Sciatic nerve (tissue), 2 donors: ENCODE measurements at places on chromosomes 3 and 15. TPM values are rescaled to one million over a fixed set of nuclear protein-coding genes. Genes with fewer than 3 reads are reported as not detected.
A peak's percentile ranks its signal among the peaks of the same experiment; 100 is the strongest.

- no peak for DNase-seq
Observed at GRCh38 chr15:29682361-29682760, 139.9 kb downstream of the TJP1 start.

- no peak for DNase-seq
Observed at GRCh38 chr3:169575381-169575780, 88.1 kb downstream of the MECOM start.

CPEB1 gene
- 27.1 TPM for total RNA-seq

EDEM1 gene
- 29.6 TPM for total RNA-seq

DNA sequence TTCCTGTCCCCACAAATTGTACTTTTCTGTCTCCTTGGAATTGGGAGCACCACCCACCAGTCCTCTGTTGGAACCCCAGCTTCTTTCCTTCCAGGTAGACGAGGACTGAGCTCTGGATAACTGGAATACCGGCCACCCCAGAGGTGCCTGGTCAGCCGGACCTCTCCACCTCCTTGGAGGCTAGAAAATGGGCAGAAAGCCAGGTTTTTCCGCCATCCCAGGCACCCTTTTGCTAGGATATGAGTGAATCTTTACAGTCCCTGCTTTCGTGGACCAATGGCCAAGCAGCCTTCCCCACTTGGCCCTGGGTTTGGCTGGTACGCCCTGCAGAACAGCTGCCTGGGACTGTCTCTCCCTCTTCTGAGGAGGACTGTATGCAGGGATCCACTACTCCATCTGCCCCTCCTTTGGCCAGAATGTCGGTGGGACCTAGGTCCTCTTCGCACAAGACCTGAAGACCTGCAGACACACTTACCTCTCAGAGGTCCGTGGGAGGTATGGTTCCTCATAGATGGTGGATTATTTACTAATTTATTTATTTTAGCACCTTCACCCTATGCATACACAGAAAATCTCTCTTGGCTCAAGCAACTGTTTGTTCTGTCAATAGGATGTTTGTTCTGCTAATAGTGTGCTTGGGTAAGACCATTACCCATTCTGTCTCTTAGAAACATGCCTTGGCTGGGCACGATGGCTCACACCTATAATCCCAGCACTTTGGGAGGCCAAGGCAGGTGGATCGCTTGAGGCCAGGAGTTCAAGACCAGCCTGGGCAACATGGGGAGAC lies 8.6 kb upstream of the CHAC1 start:
- no peak for DNase-seq

DNA sequence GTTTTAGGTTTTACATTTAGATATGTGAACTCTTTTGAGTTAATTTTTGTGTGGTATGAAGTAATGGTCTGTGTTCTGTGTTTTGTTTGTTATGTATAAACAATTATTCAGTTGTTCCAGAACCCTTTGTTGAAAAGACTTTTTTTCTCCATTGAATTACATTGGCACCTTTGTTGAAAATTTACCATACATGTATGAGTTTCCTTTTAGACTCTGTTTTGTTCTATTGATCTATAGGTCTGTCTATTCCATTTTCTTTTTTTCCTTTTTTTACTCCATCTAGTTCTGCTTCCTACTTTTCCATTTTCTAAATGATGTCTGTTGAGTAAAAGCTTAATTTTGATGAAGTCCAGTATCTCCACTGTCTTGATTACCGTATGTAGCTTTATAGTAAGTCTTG lies 31.4 kb downstream of the ARIH2 start:
- no peak for DNase-seq

NOX5 gene
- total RNA-seq = 0.45 TPM

DNA sequence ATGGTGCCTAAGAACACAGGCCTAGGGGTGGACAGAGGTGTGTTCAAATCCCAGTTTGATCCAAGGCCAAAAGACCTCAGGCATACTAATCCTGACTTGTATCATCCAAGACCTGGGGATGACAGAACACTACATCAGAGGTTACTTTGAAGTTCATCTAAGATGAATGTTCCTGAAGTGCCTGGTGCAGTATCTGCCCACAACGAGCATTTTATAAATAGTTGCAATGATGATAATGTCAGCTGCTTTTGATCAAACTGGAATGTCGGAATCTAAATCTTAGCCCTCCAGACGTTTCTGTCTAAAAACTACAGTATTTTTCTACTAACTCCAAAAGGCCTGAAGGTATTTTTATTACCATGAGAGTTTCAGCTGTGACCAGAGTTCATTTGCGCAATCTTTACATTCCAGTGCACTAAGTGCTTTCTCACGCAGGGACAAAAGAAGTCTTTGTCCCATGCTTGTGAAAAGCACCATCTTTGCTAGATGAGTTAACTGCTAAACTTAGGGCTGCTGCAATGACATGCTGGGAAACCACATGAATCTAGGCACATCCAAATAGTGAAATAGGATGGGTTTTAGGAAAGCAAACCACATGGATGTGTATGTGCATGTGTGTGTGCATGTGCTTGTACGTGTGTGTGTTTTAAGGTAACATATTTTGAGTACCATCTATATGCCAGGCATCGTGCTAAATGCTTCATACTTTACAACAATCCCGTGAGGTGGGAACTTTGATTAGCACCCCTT lies 18.1 kb downstream of the ANXA2 start:
- no peak for DNase-seq

GRCh38 chr3:149662240-149662887 lies 4.5 kb upstream of the WWTR1 start:
- DNase-seq = no peak

GRCh38 chr3:65560133-65560532 lies 478.6 kb downstream of the MAGI1 start:
- DNase-seq = no peak

KIF23 gene
- 11.8 TPM for total RNA-seq

ACOX2 gene
- 31.0 TPM for total RNA-seq

GRCh38 chr15:56866803-56867202 lies 51.6 kb upstream of the TCF12 start:
- no peak for DNase-seq

DNA sequence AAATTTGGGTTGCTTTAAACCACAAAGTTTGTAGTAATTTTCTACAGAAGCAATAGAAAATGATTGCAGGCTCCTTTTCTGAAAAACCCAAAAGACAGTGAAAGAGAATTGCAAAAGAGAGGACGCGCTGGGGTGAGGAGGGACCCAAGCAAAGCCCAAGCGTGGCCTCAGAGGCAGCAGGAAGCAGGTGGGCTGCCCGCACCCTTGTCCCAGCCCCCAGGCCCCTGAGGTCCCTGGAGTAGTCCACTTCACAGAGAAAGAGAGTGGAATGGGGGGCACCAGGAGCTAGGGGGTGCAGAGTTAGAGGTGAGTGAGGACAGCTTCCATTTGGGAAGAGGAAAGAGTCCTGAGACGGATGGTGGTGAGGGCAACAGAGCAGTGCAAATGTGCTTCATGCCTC lies 11.6 kb downstream of the DNAJB8 start:
- DNase-seq = no peak

STRC gene
- total RNA-seq = 0.89 TPM

DNA sequence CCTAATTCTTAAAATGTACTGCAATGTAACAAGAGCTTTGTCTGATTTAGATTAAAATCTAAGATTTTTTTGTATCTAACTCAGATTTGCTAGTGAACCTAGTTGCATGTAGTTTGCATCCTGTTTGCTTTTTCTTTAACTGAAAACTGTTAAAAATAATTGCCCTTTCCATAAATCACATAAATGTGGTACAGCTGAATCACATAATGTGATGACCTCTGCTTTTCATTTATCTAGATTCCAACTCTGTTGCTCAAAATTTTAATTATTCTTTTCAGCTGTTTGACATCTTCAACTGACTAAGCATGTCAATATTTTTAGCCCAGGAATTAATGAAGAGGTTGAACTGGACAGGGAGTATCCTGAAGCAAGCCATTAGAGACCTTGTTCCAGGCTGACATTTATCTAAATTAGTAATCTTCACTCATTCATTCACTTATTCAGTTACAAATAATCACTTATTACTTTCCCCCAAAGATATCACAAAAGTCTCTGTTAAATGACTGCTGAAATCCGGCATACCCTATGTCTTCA lies 101.9 kb upstream of the PLXND1 start:
- DNase-seq = no peak

RTP3 gene
- not detected for total RNA-seq

- DNase-seq = no peak
Observed at GRCh38 chr3:98434412-98434811, 28.6 kb upstream of the OR5K1 start.

DNA sequence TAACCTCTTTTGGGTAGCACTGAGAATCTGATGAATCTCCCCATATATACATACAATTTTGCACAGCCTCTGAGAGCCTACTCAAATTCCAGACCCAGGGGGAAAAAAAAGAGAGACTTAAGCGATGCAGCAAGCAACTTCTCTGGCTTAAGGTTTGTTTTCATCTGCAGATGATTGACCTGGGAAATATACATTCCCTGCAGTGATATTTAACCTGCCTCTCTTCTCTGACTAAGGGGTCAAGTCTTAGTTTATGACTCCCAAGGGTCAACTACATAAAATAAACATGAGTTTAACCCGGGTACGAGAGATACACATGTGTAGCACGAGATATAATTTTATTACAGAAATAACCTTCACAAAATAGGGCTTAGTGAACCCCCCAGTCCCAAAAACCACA lies 737.8 kb downstream of the TUSC7 start:
- DNase-seq = no peak

DNA sequence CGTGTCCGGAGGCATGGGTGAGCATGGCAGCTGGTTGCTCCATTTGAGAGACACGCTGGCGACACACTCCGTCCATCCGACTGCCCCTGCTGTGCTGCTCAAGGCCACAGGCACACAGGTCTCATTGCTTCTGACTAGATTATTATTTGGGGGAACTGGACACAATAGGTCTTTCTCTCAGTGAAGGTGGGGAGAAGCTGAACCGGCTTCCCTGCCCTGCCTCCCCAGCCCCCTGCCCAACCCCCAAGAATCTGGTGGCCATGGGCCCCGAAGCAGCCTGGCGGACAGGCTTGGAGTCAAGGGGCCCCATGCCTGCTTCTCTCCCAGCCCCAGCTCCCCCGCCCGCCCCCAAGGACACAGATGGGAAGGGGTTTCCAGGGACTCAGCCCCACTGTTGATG lies 49.5 kb downstream of the PGPEP1L start:
- no peak for DNase-seq

- no peak for DNase-seq
Observed at GRCh38 chr3:141413801-141414689, 45.7 kb downstream of the ZBTB38 start.

GRCh38 chr15:43151688-43152087 lies 18.3 kb downstream of the TMEM62 start:
- no peak for DNase-seq

CLDN18 gene
- total RNA-seq = 0.09 TPM

DNA sequence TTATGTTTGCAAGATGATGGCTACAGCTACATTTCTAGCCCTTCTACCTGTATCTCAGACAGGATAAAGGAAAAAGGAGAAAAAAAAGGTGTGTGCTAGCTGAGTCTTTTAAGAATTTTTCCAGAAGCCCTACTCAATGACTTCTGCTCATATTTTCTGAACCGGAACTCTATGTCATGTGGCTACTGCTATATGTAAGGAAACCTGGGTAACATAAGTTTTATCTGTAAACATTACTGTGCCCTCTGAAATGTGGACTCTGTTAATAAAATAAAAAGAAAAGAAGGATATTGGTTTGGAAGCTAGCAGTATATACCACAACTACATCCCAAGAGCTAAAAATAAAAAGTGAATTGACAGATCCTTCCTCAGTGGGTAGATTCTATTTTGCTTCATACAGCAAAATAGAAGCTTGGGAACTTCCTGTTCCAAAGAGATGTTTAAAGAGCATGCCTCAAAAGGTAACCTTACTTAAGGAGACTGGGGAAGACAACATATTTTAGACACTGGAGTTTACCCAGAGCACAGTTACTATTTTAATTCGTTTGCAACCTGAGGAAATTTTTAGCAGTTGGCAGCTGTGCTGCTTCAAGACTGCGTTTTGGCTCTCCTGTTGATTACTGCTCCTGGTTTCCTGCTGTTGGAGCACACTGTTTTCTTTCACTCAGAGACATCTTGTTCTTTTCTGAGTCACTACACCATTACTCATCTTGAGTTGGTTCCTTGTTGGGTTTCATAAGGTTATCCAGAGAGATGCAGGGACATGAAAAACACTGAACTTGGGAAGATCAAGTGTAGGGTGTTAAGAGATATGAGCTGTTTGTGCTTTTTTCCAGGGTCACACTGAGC lies 280.7 kb downstream of the NFKBIZ start:
- DNase-seq = no peak

- no peak for DNase-seq
Observed at GRCh38 chr3:133271539-133271938, 128.3 kb upstream of the BFSP2 start.

CHST13 gene
- 0.89 TPM for total RNA-seq

DNA sequence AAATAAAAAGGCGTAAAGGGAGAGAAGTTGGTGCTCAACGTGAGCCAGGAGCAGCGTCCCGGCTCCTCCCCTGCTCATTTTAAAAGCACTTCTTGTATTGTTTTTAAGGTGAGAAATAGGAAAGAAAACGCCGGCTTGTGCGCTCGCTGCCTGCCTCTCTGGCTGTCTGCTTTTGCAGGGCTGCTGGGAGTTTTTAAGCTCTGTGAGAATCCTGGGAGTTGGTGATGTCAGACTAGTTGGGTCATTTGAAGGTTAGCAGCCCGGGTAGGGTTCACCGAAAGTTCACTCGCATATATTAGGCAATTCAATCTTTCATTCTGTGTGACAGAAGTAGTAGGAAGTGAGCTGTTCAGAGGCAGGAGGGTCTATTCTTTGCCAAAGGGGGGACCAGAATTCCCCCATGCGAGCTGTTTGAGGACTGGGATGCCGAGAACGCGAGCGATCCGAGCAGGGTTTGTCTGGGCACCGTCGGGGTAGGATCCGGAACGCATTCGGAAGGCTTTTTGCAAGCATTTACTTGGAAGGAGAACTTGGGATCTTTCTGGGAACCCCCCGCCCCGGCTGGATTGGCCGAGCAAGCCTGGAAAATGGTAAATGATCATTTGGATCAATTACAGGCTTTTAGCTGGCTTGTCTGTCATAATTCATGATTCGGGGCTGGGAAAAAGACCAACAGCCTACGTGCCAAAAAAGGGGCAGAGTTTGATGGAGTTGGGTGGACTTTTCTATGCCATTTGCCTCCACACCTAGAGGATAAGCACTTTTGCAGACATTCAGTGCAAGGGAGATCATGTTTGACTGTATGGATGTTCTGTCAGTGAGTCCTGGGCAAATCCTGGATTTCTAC lies at the start of gene RARB:
Gene RARB (plus strand): TSS at position 322 of the 847 bp plus-strand sequence. CDS start 469 bp downstream, at position 791.
- peak; percentile 85 for DNase-seq

ALDH1L1 gene
- 4.1 TPM for total RNA-seq

DNA sequence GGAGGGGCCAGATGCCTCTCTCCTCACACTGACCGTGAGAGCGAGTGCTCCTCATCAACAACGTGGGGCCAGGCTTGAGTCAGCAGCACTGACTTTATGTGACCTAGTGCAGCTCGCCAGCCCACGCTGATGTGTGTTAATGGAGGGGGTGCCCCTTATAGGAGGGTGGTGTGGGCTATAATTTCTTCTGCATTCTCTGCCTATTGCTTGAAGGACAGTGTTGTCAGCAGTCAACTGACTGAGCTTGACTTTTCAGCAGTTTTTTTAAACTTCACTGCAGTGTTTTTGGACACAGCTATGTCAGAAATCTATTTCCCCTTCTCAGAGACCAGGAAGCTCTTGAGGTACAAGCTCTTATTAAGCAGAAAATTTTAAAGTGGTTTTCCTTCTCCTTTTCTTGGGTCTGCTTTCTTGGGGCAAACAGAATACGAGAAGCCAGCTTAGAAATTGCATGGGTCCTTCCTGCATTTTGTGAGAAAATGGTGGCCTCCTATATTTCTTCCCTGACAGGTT lies 304.8 kb upstream of the CTDSPL start:
- DNase-seq = no peak
